ENCODE measurements at places on chromosomes 7 and 10.

GRCh38 chr7:99000904-99001465 lies 122.7 kb downstream of the TRRAP start:
- no peak for DNase-seq

- no peak for DNase-seq
Observed at GRCh38 chr7:132806834-132807233, 230.6 kb upstream of the PLXNA4 start.

DNA sequence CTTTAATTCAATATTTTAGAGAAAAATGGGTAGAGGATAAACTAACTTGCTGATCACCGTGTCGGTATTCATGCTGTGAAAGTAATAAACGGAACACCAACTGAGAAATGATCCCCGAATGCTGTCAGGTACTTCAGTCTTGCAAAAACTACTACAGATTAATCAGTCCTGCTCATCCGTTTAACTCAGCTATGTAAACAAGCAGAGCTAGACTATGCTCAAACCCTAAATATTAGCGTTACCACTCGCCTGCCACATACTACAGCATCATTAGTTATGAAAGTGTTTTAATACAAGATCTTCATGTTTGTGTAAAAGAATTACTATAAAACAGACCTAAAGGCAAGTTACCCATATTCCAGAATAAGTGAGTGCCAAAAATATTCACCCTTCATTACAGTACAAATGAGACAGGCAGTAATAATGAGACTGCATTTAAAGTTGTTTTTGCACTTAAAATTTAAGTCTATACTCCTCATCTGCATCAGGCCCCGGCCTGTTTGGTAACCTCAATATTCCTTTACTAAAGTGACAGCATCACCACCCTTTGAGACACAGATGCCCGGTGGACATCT lies 952 bp downstream of the DNMBP start:
- DNase-seq: no peak

DNA sequence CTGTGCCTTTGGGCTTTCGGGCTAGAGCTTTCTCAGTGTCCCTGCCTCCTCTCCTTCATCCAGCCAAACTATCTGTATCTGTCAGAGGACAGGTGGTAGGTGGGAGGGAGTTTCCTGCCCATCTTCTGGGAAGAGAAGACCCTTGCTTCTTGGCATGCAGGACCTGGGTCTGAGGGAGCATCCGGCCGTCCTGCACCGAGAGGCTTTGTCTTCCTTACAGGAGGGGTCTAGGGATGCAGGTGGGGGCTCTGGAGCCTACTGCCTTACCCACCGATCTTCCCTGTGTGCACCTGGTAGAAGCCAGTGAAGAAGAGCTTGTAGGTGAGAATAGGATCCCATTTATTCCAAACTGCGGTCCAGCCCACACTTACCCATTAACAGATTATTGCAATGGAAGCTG lies 5.8 kb upstream of the KLF6 start:
- no peak for DNase-seq

- DNase-seq: no peak
Observed at GRCh38 chr7:75977743-75978142, 16.7 kb downstream of the TMEM120A start.

- no peak for DNase-seq
Observed at GRCh38 chr10:80532571-80532970, 5.1 kb upstream of the SH2D4B start.

DNA sequence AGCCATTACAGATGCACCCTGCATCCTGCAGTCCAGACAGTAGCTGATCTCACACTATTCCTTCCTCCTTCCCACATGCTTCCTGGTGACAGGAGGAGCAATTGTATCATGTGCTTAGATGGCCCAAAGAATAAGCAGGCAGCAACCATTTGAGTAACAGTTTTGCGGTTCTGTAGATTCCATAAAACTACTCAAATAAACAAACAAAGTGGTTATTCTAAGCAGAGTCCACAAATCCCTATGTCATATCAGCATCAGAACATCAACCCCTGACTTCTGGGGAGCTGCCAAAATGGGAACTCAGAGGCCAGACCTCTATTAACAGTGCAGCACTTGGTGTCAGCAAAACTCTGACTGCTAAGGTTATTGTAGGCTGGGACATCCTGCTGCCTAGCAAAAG lies 226.0 kb downstream of the SORCS1 start:
- DNase-seq: no peak

GRCh38 chr7:157526005-157526912 lies 189.5 kb downstream of the DNAJB6 start:
- DNase-seq: no peak

DNA sequence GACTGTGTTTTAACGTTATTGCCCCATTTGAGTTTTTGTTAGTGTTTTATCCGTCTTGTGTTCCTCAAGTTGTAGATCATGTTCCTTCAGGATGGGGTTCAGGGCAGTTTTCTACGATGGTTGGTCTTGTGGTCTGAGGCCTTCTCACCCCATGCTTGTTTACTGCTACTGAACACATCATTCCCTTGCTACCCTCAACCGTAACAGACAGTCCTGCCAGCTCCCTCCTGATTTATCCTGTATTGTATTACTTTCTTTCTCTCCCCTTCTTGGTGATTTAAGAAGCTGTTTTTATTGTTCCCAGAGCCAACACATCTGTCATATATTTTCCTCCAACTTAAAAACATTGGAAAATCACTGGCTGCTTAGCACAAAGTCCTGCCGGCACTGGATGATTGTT lies 719.8 kb downstream of the INHBA start:
- DNase-seq: no peak

- no peak for DNase-seq
Observed at GRCh38 chr7:109318136-109318535, 748.5 kb downstream of the DNAJB9 start.

- DNase-seq: no peak
Observed at GRCh38 chr10:24545585-24545984, 178.1 kb downstream of the ARHGAP21 start.

- no peak for DNase-seq
Observed at GRCh38 chr7:87047-87446, 105.3 kb upstream of the FAM20C start.

GRCh38 chr10:2509081-2509531 lies 558.2 kb upstream of the PFKP start:
- no peak for DNase-seq

GRCh38 chr7:66725843-66726242 lies 14.7 kb upstream of the RABGEF1 start:
- DNase-seq: no peak

- no peak for DNase-seq
Observed at GRCh38 chr7:22665923-22666322, 61.1 kb upstream of the IL6 start.

DNA sequence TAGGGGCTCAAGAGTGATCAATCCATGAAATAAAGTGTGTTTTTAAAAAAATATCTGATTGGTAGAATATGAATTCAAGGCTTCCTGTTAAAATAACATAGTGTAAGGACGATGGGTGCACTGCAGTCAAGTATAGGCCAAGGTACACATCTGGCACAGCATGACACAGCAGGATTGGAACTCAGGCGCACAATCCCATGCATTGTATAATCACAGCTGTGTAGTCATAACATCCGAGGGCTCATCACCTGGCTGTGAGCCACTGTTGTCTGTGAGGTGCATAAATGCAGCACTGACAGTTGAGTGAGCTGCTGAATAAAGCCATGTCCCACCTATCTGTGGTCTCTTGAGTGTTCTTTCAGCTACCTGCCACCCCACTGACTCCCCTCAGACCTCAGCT lies 142.3 kb upstream of the HPS1 start:
- DNase-seq: no peak

DNA sequence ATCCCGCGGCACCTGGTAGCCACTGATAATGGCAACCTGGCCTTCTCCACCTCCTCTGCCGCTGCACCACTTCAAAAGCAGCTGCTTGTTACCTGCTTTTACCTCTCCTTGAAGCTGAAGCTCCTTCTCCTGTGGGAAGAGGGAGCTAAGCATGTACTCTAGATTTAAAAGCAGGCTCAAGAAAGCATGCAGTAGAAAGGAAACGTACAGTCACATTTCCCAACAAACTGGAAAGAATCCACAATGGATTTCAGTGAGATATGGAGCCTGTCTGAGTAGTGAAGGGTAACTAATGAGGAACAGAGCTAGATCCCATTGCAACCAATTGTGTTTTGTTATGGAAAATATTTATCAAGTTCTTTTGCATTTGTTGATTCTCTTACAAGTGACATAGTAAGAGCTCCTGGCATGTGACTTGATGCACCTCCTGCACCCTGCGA lies 457.4 kb upstream of the GALNT17 start:
- DNase-seq: no peak

- no peak for DNase-seq
Observed at GRCh38 chr7:42099470-42100155, 137.4 kb downstream of the GLI3 start.

Data from activated naive CD4-positive, alpha-beta T cell treated with Interleukin-2 at 50 U/mL for 16 hours (primary cell).